ENCODE measurements at places on chromosomes 12 and 14. TPM values are rescaled to one million over a fixed set of nuclear protein-coding genes. Genes with fewer than 3 reads are reported as not detected.

- peak; percentile 48 for DNase-seq
Measured at GRCh38 chr12:121838126-121838525, 20.5 kb downstream of the HPD start.

- DNase-seq: no peak
Measured at GRCh38 chr12:33277376-33277775, 162.2 kb downstream of the SYT10 start.

DNA sequence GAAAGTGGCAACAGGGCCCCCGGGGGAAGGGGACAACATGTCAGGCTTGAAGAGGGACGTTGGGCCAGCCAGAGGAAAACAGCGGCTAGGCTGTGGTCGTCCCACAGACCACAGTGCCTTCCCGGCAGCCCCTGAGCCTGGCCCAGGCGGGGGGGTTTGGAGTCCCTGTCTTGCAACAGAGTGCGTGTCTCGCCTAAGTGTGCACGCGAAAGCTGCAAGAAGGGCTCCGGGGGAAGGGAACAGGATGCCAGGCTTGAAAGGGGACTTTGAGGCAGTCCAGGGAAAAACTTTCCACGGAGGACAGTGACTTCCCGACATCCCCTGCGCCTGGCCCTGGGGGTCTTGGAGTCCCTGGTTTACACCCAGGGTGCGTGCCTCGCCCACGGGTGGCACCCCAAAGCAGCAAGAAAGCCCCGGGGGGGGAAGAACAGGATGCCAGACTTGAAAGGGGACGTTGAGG is 157.5 kb upstream of the ALG10B start:
- no peak for DNase-seq

AICDA gene
- total RNA-seq: not detected

KERA gene
- total RNA-seq: not detected
